T-helper 1 cell treated with Interleukin-12 subunit alpha and Interleukin-12 subunit beta and Interleukin-4 antibody, amounts not matched to agents 30 ng/mL and 1 ng/mL, for 36 hours (primary cell): ENCODE measurements at places on chromosomes 5 and 9. TPM values are rescaled to one million over a fixed set of nuclear protein-coding genes. Genes with fewer than 3 reads are reported as not detected.

The COL27A1 gene
- 1.2 TPM in 2 replicates for total RNA-seq

The ZNF454 gene
- total RNA-seq = not detected in 2 replicates

The IRX2 gene
- total RNA-seq = not detected in 2 replicates

The IDNK gene
- 9.8 TPM in 2 replicates for total RNA-seq
